ENCODE measurements at places on chromosomes 7 and 10.

DNA sequence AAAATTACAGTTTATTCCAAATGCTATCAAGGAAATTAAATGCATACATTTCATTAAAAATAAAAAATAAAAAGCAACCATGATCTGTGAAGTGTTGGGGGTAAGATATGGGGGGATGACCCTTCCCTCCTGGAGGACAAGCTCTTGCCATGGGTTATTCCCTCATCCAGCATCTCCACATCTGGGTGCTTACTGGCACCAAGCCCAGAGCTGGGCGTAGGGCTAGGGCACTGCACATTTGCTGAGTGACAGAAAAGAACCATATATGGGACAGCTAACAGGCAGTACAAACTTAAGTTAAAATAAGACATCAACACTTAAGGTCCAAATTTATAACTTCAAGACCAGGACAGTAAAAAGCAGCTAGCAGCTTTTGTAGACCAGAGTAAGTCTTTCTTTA lies 10.2 kb downstream of the CCDC6 start:
- DNase-seq, result peak; percentile 1

GRCh38 chr7:42869131-42870020 lies 42.5 kb downstream of the C7orf25 start:
- DNase-seq, result no peak

GRCh38 chr10:93710333-93710909 lies 8.0 kb upstream of the FRA10AC1 start:
- DNase-seq, result no peak

DNA sequence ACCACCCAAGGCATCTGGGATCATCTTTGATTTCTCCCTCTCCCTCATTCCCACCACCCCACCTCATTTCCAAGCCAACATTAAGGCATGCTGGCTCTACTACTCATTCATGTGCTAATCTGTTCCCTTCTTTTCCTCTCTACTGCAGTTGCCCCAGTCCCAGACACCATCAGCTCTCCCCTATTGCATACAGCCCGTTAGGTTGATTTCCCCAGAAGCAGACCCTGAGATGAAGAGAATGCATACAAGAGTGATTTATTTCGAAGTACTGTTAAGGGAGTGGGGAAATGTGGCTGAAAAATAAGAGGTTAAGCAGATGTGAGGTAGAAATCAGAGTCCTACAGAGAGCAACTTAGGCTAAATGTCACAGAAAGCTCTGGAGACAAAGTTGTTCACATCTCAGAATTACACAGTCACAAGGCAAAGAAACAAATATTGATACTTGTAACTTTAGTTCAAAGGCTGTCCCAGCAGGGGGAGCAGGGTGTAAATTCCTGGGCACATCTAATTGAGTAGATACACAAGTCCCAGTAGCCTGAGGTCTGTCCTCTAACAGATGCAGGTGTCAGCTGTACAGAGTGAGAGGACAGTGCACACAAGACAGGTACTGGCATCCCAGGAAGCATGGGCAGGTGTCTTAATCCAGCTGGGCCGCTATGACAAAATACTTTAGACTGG lies 20.9 kb downstream of the AKR1D1 start:
- peak; percentile 8 for DNase-seq

DNA sequence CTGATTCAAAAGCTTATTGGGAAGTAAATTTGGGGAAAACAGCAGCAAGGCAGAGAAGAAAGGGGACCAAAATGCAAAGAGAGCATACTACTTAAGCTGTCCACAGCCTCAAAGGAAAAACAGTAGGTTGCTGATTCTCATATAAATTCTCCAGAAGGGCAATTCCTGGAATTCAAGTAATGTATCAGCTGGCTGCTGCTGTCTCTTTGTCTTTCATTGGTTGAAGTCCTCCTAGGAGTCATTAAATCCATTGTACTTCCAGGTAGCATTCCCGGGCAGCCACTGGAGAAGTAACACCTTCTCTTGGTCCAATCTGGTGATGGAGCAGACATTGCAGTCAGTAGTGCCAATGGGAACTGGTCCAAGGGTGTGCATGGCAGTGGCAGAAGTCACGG lies 22.7 kb downstream of the BET1 start:
- no peak for DNase-seq
